ENCODE measurements at places on chromosomes 6 and 20.

DNA sequence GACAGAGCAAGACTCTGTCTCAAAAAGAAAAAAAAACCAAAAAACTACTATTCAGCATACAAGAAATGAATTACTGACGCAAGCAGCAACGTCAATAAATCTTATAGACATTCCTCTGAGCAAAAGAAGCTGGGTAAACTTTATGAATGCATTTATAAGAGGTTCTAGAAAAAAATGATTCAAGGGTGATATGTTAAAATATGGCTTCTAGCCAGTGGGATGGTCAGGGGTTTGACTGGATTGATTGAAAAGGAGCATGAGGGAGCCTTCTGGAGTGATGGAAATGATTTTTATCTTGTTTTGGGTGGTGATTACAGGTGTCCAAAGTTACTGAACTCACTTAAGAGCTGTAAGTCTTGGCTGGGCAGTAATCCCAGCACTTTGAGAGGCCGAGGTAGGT, 64.9 kb upstream of the SALL4 start:
- no peaks in the 10 kb centered on the region for H3K36me3 ChIP-seq
- H3K27ac ChIP-seq, result no peak overlapping the region
- no peaks in the 10 kb centered on the region for H3K27me3 ChIP-seq
- DNase-seq, result no peak
- no peaks in the 10 kb centered on the region for H3K4me1 ChIP-seq

- H3K4me3 ChIP-seq, result no peak overlapping the region
- H3K36me3 ChIP-seq, result no peaks in the 10 kb centered on the region
- no peak overlapping the region for H3K27ac ChIP-seq
- no peaks in the 10 kb centered on the region for H3K4me1 ChIP-seq
- H3K27me3 ChIP-seq, result no peaks in the 10 kb centered on the region
These were observed 114.1 kb upstream of the INSM1 start for GRCh38 chr20:20253744-20254330.

GRCh38 chr6:6724539-6725467, 136.3 kb downstream of the LY86 start:
- peak overlapping the region; percentile 51 for H3K4me3 ChIP-seq
- peak overlapping the region; percentile 93 for H3K27ac ChIP-seq
- peak; percentile 86 for DNase-seq
- no peaks in the 10 kb centered on the region for H3K36me3 ChIP-seq
- no peaks in the 10 kb centered on the region for H3K27me3 ChIP-seq
- H3K4me1 ChIP-seq, result peaks cover 31% of the 10 kb centered on the region

GRCh38 chr6:34179106-34179720, 33.3 kb upstream of the GRM4 start:
- DNase-seq, result no peak
- no peaks in the 10 kb centered on the region for H3K27me3 ChIP-seq
- H3K4me3 ChIP-seq, result no peak overlapping the region
- H3K36me3 ChIP-seq, result no peaks in the 10 kb centered on the region
- H3K4me1 ChIP-seq, result no peaks in the 10 kb centered on the region

GRCh38 chr6:89985751-89986493, 91.7 kb downstream of the GJA10 start:
- H3K4me3 ChIP-seq, result no peak overlapping the region
- no peak overlapping the region for H3K27ac ChIP-seq
- DNase-seq, result no peak
- no peaks in the 10 kb centered on the region for H3K36me3 ChIP-seq
- H3K27me3 ChIP-seq, result no peaks in the 10 kb centered on the region

DNA sequence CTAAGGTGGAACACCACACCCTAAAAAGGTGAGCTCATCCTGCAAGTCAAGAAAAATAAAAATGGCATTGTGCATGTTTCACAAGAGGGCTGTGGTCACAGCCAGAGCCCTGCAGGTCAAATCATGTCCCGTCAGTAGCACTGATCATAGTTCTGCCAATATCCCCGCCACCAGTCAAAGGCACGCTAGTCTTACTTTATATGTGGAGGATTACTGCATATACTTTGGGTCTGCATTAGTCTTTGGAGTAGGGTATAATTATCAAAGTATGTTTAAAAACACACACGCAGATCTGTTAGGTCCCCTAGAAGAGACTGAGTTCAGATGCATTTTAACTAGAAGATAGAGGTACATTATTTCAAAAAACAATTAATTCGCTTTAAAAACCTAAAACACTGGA, 1.8 kb downstream of the PERP start:
- no peaks in the 10 kb centered on the region for H3K36me3 ChIP-seq
- H3K27ac ChIP-seq, result no peak overlapping the region
- H3K4me1 ChIP-seq, result peaks cover 8% of the 10 kb centered on the region
- no peak for DNase-seq

- no peaks in the 10 kb centered on the region for H3K27me3 ChIP-seq
- no peak overlapping the region for H3K4me3 ChIP-seq
- DNase-seq, result no peak
- H3K36me3 ChIP-seq, result no peaks in the 10 kb centered on the region
- no peaks in the 10 kb centered on the region for H3K4me1 ChIP-seq
These were observed 209.6 kb upstream of the PCSK2 start for GRCh38 chr20:17017232-17017631.
